GM13976 (cell line): ENCODE measurements at places on chromosomes 12 and 14.

DNA sequence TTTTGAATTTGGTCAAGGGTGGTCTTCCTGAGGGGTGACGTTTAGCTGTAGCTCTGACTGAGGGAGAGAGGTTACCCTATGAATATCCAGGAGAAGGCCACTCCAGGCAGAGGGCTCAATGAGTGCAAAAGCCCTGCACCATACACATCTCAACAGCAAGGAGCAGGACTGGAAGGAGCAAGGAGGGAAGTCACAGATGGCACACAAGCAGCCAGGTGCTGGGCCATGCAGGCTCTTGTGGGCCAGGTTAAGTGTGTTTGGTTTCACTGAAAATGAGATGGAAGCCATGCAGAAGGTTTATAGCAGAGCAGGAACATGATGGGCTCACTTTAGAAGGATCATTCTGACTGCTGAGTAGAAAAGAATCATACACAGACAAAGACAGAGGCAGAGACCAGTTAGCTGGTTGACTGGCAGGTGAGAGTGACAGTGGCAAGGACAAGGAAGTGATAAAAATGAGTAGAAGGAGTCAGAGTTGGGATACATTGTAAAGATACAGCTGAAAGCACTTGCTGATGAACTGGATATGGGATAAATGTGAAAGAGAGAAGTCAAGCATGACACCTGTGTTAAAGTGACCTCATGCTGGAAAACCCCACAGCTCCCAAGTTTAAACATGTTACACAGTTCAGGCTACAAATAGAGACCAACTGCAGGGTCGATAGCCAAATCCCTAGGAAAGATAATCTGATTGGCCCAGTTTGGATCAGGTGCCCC, 81.2 kb downstream of the PRKD1 start:
- DNase-seq: no peak

- no peak for DNase-seq
Measured at GRCh38 chr12:38149395-38150073, 167.0 kb upstream of the ALG10B start.

- DNase-seq: no peak
Measured at GRCh38 chr12:15216036-15216889, 5.0 kb downstream of the RERG start.

DNA sequence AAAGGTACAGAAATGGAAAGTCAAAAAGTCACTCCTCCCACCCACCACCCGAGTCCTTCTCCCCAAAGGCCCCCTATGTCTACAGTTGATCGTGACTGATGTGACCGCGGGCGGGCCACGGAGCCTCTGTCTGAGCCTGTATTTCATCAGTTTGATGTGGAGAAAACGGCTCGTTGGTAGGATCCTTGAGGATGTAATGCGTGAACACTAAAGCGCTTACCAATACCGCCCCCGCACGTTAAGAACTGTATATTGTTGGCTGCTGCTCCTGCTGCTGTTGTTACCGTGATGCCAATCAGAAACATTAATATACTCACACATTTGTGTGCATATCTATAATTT, 24.6 kb upstream of the UBC start:
- peak; percentile 26 for DNase-seq

DNA sequence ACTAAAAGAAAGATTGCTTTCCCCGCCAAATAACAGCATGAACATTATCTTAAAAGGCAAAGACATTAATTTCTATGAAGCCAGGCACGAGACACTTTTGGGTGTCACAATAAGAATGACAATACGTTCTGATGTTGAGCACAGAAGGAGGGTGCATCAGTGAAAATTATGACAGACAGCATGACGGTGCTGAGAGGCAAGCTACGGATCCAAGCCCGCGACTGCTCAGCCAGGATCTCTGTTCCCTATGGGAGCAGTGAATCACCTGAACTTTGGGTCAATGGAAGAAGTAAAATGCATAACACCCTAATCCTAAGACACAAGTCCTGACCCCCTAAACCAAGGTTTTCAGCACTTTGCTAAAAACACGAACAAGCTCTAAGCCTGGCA, 51.7 kb downstream of the SLC25A47 start:
- DNase-seq: no peak

DNA sequence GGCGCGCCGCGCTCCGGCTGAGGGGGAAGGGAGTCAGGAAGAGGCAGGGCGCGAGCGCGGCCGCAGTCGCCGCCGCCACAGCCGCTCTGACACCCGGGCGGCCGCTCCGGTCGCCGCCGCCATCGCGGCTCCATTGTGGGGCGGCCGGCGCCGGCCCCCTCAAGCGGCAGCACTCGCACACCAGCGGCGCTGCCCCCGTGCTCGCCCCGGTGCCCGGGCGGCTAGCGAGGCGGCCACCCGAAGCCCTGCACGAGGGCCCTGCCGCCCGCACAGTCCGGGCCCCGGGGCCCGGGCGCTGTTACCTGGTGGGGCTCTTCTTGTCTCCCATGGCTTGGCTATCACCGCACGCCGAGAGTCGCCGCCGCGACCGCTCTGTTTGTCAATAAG, 202 bp downstream of the YAF2 start:
- no peak for DNase-seq

- no peak for DNase-seq
Measured at GRCh38 chr12:107385509-107385908, 292.2 kb upstream of the CRY1 start.

GRCh38 chr12:110745542-110746284, 3.0 kb upstream of the PPP1CC start:
- DNase-seq: no peak

GRCh38 chr12:32070370-32070769, 36.3 kb upstream of the BICD1 start:
- no peak for DNase-seq

- DNase-seq: no peak
Measured at GRCh38 chr12:48169011-48169410, 11.7 kb upstream of the ASB8 start.

- no peak for DNase-seq
Measured at GRCh38 chr12:76337583-76337982, 10.6 kb downstream of the BBS10 start.

DNA sequence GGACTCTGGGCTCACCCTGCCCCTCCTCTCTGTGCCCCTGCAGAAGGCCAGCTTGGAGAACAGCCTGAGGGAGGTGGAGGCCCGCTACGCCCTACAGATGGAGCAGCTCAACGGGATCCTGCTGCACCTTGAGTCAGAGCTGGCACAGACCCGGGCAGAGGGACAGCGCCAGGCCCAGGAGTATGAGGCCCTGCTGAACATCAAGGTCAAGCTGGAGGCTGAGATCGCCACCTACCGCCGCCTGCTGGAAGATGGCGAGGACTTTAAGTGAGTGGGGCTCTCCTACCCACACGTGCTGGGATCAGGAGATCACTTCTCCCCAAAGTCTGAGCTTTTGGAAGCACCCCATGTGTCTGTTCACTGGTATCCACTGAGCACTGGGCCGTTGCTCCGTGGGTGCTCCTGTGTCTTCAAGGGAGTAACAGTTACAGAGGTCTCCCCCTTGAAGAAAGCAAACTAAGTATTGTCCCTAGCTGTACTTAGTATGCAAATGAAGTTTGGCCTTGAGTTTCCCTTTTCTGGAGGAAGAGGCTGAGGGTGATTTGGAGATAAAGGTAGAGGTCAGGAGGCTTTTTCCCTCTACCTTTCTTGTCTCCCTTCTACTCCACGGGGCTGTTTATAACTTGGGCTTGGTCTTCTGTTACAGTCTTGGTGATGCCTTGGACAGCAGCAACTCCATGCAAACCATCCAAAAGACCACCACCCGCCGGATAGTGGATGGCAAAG, 3.3 kb downstream of the KRT18 start:
- DNase-seq: no peak

GRCh38 chr12:45730348-45731189, 1.1 kb downstream of the ARID2 start:
- peak; percentile 38 for DNase-seq

DNA sequence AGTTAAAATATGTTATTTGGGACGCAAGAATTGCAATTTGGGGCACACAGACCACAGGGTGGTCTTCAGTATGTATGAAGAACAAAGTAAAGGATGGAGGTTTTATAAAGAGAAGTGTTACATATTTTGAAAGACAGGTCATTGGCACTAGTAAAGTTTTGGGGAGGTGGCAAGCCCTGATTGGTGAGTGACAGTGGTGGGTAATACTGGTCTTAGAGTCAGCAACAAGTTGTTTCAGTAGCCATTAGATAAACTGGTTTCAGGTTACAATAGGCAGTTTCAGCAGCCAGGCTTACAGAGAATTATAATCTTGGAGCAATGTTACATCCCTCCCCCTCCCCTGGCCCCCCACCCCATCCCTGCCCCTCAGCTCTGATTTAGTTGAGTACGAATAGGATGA, 17.5 kb downstream of the MARK3 start:
- no peak for DNase-seq

DNA sequence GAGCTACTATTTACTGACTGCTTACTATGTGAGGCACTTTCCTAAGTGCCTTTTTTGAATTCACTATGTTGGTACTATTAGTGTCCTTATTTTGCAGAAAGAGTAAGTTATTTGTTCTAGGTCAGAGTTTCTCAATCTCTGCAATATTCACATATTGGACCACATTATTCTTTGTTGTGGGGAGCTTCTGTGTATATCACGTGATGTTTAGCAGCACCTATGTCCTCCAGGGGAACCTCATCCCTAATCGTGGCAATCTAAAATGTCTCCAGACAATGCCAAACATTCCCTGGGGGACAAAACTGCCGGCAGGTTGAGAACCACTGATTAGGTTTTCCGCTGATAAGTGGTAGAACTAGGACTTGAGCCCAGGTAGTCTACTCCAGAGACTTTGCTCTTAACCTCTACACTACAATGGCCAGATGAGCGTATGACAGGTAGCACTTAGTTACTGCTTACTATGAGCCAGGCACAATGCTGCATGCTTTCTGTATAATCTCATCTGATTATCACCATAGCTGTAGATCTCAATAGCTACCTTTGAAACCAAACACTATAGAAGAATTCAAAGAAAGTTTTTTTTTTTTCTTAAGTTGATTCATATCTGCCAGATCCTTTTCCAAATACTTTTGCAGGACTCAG, 38.9 kb downstream of the NELL2 start:
- no peak for DNase-seq

DNA sequence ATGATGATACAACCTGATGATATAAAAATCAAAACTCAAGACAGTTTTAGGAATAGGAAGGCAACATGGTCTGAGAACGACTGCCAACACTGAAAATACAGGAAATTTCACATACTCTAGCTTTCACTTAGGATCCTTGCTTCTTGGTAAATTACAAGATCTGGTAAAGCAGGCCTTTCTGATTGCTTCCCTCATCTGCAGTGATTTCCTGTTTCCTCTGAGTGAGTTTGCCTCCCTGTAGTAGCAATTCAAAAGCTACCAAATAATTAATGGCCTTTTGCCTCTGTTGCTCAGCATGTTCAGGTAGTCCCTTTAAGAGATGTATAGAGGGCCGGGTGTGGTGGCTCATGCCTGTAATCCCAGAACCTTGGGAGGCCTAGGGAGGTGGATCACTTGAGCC, 2.0 kb upstream of the IRAK3 start:
- no peak for DNase-seq

GRCh38 chr14:51458563-51458955, 193.2 kb upstream of the FRMD6 start:
- DNase-seq: no peak

GRCh38 chr12:49253033-49253623, 11.8 kb upstream of the TUBA1C start:
- no peak for DNase-seq

DNA sequence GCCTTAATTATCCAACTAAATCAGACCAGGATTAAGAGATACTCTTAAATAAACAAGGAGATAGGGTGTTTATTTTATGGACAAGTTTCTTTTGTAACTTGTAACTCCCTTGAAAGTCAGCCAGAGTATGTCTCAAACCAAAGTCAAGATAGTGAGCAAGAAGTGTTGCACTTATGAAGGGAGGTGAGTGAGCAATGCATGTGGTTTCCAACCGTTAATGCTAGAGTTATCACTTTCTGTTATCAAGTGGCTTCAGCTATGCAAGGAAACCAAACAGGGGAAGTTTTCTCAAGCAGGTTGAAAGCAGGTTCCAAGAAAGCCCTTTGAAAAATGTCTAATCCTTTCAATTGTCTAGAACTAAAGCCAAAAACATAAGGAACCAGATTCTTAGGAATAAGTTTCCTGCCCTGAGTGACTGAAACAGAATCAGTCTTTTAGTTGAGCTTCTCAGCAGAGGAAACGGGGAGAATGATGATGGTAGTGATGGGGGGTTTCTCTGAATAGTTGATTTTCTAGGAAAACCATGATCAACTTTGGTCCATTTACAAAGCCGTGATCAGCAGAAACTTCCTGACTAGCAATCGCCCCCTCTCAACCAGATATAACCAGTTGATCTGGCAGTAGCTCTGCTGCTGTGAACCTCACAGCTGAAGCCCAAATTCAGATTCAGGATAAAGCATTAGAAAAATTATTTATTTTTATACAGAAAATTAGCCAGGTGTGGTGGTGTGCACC, 128.4 kb downstream of the DAD1 start:
- DNase-seq: peak; percentile 43

DNA sequence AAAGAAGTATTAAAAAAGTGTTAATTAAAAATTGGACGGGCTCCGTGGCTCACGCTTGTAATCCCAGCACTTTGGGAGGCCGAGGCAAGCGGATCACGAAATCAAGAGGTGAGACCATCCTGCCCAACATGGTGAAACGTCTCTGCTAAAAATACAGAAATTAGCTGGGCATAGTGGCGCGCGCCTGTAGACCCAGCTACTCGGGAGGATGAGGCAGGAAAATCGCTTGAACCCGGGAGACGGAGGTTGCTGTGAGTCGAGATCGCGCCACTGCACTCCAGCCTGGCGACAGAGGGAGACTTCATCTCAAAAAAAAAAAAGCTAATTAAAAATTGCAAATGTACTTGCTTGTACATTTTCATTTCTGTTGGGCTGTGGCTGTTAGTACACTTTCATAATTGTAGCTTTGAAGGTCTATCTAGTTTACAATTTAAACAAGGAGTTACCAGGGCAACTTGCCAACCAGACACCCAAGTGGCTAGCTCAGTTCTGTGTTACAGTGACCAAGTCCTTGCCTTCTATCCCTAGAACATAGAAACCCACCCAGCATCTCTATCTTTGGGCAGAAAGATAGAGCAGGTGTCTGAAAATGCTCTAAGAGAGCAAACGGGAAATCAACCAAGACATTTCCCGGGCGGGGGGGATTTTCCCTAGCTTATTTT, 1.2 kb downstream of the COA8 start:
- no peak for DNase-seq

DNA sequence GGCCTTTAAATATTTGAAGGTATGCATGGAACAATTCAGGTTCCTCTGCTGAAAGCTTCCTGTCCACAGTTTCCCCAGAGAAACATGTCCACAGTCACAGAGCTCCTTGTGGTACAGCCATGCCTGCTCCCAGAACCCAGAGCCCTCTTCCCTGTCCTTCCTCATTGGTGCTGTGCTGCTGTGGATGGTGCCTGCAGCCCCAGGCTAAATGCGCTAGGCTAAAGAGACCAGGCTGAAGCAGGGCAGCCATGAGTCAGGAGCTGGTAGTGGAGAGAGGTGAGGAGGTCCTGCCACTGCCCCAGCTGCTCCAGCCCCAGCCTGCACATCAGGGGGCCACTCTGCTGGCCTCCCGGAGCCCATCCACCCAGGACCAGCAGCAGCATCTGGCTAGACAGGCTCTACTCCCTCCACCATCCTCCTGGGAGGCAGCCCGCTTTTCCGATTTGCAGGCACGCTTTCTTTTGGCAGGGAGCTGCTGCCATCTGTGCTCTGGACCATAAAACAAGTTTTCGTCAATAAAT, 65.4 kb upstream of the DDX11 start:
- no peak for DNase-seq

GRCh38 chr12:53181935-53182334, 1.2 kb upstream of the CSAD start:
- peak; percentile 3 for DNase-seq
